ENCODE measurements at places on chromosomes 1 and 21. TPM values are rescaled to one million over a fixed set of nuclear protein-coding genes. Genes with fewer than 3 reads are reported as not detected.

- DNase-seq, result peak; percentile 96
Observed at GRCh38 chr1:19815801-19816736, 986 bp upstream of the RNF186 start.

DNA sequence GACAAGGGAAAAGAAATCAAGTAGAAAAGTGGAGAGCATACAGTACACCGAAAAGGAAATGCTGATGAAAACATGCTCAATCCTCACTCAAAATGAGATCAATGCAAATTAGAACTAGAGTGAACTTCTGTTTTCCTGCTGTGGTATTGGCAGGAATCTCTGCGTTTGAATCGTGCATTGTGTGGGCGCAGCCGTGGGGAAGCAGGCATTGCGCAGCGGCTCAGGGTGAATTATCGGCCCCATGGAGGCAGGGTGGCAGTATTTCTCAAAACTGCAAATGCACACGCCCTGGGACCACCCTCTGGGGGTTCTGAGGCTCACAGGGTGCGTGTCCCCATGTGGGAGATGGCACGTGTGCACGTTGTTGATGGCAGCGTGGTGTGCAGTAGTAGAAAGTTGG, 140.6 kb downstream of the PEX14 start:
- DNase-seq, result no peak

GRCh38 chr1:224506141-224506814, 71.7 kb upstream of the WDR26 start:
- no peak for DNase-seq

- no peak for DNase-seq
Observed at GRCh38 chr1:218717575-218717974, 372.4 kb downstream of the TGFB2 start.

DNA sequence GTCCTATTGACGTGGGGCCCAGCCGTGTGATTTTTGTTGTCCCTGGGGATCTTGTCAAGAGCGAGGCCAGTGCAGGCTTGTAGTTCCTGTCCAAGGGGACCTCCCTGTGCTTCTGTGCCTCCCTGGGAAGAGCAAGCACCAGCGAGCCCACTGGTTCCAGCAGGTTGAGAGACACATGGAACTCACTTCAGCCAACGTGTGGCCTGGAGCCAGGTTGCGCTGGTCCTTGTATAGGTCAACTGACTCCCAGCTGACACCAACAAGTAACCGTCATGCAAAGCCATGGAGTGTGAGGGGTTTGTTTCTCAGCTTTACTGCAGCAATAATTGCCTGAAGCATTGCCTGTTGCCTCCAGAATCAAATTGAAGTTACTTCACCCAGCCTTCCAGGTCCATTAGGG, 63.0 kb downstream of the DISP3 start:
- no peak for DNase-seq

SEMA4A gene
- 6.4 TPM for polyA plus RNA-seq

- DNase-seq, result no peak
Observed at GRCh38 chr1:229621663-229622062, 4.3 kb downstream of the TAF5L start.

DNA sequence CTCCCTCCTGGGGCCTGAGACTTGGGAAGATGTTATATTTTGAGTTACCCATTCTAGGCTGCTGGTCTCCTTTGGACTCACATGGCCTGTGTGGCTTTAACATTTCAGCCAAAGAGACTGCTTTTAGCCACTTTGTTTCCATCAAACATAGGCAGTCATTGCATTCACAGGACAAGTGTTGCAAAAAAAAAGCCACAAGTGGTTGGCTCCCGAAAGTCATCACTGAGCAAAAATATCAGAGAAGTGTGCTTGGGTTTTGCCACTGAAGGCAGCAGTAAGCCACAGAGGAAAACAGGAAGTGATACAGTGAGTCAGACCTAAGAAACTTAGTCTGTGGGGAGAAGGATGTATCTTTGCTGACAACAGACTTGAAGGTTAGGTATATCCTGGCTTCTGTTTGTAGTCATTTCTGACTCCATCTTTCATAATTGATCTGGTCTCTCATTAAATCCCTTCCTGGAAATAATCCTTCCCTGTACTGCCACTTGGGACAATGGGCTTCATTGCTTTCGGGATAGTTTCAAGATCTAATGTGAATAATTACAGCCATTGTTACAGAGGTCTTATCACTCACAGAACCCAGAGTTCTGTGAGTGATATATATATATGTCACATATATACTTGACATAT, 80.9 kb downstream of the COLGALT2 start:
- DNase-seq, result peak; percentile 14

DNA sequence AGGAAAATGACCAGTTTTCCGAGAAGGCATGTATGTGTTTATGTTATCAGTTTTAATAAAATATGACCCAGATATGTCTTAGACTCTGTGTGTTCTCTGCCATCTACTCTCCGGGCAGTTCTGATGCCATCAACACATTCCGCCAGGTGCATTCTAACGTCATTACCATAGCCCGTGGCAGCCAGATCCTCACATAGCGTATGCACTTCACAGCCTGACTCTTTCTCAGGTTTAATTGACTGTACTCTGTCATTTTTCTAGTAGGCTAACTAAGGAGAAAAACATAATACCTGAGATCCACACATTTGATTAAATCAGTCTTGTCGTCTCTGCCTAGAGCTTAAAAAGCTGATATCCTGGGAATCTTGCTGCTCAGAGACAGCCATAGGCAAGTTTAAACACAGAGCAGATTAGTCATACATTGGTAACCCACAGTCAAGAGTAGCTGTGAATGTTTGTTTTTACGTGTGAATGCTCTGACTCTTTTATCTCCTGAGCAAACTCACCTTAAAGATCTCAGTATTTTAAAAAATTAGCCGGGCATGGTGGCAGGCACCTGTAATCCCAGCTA, 175.9 kb downstream of the GREM2 start:
- no peak for DNase-seq

DNA sequence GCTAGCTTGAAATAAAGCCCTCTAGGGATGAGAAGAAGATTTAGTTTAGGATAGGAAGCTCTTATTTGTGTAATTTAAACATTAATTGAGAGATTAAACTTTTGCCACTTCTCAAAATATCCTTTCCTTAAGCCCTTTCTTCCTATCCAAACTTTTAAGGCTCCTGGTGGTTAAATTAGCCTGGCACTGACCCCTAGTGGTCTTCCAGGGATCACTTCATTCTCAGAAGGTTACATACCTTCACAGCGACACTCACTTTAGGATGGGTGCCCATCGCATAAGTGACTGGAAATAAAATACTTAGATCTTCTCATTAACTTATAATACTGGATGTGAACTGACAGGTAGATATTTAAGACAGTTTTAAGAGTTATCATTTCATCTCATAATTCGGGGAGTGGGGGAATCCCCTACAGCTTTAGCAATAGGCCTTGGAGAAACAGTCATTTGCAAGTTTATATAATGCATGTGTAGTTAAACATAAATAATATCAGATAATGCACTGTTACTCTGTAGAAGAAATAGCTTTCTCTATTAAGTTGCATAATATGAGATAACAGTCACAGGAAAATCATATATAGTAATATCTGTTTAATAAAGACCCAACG, 7.4 kb downstream of the LHX9 start:
- no peak for DNase-seq

DNA sequence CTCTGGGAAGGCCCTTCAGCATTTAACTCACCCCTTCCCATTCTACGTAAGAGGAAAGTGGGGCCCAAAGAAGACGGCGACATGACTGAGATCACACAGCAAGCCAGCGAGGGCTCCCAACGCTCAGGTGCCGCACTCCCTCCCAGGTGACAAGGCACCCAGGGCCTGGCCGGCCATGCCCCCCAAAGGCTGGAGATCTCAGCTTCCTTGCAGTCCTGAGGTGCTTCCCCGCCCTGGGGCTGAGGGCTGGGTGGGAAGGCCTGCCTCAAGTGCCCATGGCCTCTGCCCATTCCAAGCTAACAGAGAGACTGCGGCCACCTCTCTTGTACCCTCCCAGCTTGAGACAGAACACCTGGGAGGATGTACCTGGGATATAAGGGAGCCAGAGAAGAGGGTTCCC, 1.0 kb upstream of the CRYBG2 start:
- DNase-seq, result no peak

DNA sequence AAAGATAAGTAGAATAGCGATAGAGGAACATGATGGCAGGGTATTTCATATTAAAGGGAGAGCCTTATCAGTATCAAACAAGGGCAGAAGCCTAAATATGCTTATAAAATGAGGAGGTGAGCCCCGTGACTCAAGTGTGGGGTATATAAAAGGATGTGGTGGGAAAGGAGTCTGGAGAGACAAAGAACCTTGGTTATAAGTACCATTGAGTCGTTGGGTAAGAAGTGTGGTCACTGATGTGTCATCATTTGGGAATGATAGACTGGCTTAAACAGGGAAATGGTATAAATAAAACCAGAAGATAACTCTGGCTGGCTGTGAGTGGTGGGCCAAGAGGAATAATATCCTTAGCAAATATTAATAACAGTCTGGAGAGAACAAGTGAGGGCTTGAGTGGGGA, 10.9 kb upstream of the CD5L start:
- DNase-seq, result no peak

S100A9 gene
- 40.3 TPM for polyA plus RNA-seq

EPHA2 gene
- polyA plus RNA-seq, result 18.5 TPM

DNA sequence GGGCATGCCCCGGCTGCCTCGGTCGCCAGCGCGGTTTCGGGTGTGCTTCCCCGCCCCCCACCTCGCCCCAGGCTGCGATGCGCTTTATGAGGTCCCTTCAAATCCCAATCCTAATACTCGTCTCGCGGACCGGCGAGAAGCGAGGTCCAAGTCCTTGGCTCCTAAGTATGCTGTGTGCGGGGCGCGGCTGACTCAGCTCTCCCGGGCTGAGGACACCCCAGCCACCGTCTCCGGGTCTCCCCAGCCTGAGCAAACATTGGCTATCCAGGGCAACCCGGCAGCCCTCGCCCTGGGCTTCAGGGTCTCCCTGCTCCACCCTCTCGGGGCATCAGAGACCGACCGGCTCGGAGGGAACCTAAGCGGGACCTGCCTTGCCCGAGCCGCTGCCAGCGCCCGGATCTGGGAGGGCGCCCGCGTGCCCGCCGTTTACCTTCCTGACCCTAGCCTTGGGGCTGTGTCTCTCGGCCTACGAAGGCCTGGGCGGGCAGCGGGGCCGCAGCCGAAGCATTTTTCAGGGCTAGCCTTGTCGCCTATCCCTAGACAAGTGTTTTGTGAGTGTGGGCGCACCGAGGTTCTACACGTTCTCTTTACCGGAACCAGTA, 1.2 kb downstream of the ITPKB start:
- DNase-seq, result no peak
